ENCODE measurements at places on chromosomes 1 and 21.

DNA sequence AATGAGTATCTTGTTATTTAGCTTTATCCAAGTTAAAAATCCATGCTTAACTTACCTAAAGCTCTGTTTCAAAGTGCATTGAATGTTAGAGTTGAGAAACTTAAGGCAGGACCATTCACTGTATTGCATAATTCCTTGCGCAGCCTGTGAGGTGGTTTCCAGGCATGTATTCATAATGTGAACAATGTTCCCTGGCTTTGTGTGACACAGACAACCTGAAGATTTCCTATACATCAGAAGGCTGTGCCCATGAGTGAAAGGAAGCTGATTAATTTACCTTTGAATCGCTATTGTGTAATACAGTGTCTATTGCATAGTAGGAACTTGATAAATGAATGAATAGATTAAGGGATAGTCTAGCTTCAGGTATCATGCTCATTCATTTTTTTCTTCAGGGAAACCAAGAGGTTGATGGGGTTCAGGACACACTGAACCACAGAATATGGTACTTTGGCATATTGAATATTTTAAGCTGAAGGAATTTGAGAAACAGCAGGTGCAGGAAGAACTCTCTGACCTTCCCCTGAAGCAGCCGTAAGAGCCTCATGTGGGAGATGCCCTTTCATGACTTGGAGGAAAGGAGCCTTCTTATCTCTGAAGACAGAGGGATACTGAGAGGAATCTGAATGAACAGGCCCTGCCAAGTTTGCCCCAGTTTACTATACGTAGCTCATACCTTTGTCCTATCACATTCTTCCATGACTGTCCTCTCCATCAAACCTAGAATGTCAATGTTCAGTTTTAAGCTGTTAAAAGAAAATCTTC is 88.6 kb upstream of the GNG12 start:
- H3K27me3 ChIP-seq, result no peaks in the 10 kb centered on the region
- no peaks in the 10 kb centered on the region for H3K36me3 ChIP-seq
- no peak for DNase-seq
- no peak overlapping the region for H3K27ac ChIP-seq
- no peaks in the 10 kb centered on the region for H3K4me1 ChIP-seq
- no peak overlapping the region for H3K4me3 ChIP-seq

GRCh38 chr1:25105836-25106235 is 126.5 kb downstream of the SYF2 start:
- H3K4me1 ChIP-seq, result peaks cover 4% of the 10 kb centered on the region
- no peaks in the 10 kb centered on the region for H3K36me3 ChIP-seq
- H3K27ac ChIP-seq, result no peak overlapping the region
- H3K4me3 ChIP-seq, result no peak overlapping the region
- DNase-seq, result no peak
- peaks cover 64% of the 10 kb centered on the region for H3K27me3 ChIP-seq

GRCh38 chr1:183975651-183976050 is 61.9 kb downstream of the COLGALT2 start:
- H3K4me1 ChIP-seq, result no peaks in the 10 kb centered on the region
- H3K27ac ChIP-seq, result no peak overlapping the region
- no peaks in the 10 kb centered on the region for H3K36me3 ChIP-seq
- H3K27me3 ChIP-seq, result no peaks in the 10 kb centered on the region
- no peak overlapping the region for H3K4me3 ChIP-seq

- peaks cover 9% of the 10 kb centered on the region for H3K36me3 ChIP-seq
- no peak for DNase-seq
Observed at GRCh38 chr21:34803782-34804370, 135.1 kb downstream of the CLIC6 start.

DNA sequence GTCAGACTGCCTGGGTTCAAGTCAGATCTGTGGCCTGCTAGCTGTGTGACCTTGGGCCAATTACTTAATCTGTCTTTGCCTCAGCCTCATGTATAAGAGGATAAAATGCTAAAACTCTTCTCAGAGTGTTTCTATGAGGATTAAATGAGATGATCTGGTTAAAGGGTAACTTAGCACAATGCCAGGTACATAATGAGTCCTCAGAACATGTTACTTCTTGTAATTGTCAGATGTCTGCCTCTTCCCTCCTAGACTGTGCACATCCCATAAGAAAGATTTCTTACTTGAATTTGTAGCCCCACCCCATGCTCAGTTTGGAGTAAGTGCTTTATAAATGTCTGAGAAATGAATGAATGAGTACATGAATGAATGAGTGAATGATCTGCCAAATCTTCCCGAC is 34.6 kb upstream of the HIVEP3 start:
- no peaks in the 10 kb centered on the region for H3K27me3 ChIP-seq
- peaks cover 43% of the 10 kb centered on the region for H3K4me1 ChIP-seq
- no peak overlapping the region for H3K4me3 ChIP-seq
- no peak for DNase-seq
- no peak overlapping the region for H3K27ac ChIP-seq

GRCh38 chr1:224502459-224503160 is 68.0 kb upstream of the WDR26 start:
- no peak for DNase-seq
- no peaks in the 10 kb centered on the region for H3K27me3 ChIP-seq
- peaks cover 75% of the 10 kb centered on the region for H3K4me1 ChIP-seq
- peak overlapping the region; percentile 91 for H3K27ac ChIP-seq
- H3K36me3 ChIP-seq, result no peaks in the 10 kb centered on the region

DNA sequence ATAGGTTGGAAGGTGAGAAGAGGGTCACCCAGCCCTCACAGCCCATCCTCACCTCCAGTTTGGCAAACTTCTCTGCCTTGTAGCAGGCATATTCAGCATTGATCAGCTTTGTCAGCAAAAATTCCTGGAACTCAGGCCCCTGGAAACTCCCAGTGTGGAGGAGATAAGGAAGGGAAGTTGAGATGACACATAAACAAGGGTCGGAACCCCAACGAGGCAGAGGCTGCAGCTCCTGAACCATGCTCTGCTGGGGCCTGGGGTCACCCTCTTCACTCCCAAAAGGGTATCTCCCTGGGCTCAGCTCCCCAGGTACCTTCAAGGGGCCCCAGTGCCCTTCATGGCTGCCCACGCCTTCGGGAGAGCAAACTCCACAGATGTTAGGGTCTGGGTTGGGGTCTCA is 60.4 kb downstream of the RAP1GAP start:
- no peak for DNase-seq
- H3K4me3 ChIP-seq, result no peak overlapping the region
- H3K4me1 ChIP-seq, result peaks cover 3% of the 10 kb centered on the region
- H3K36me3 ChIP-seq, result no peaks in the 10 kb centered on the region
- no peaks in the 10 kb centered on the region for H3K27me3 ChIP-seq

GRCh38 chr1:2628933-2629626 is 3.7 kb downstream of the MMEL1 start:
- DNase-seq, result no peak
- H3K27ac ChIP-seq, result no peak overlapping the region
- peaks cover 99% of the 10 kb centered on the region for H3K27me3 ChIP-seq
- no peak overlapping the region for H3K4me3 ChIP-seq
- no peaks in the 10 kb centered on the region for H3K4me1 ChIP-seq
- no peaks in the 10 kb centered on the region for H3K36me3 ChIP-seq

GRCh38 chr21:43771199-43771675 is 4.9 kb downstream of the CSTB start:
- H3K36me3 ChIP-seq, result no peaks in the 10 kb centered on the region
- no peak for DNase-seq
- H3K27ac ChIP-seq, result peak overlapping the region; percentile 39
- H3K27me3 ChIP-seq, result no peaks in the 10 kb centered on the region
- H3K4me3 ChIP-seq, result no peak overlapping the region
- peaks cover 27% of the 10 kb centered on the region for H3K4me1 ChIP-seq

DNA sequence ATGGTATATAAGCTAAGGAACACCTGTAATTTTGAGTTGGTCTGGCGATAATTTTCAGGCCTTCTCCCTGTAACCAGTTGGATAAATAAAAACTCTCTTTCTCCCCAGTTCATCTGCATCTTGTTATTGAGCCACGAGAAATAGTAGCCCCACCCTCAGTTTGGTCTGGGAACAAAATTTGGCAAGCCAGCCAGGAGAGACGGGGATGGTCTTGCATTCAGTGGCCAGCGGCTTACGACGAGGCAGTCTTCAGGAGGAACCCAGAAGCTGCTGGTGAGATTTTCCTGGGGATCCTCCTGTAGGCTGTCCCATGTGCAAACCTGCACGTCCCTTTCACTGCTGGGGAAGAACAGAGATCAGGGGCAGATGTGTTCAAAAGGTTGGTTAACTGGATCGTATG is 174.6 kb downstream of the PLA2G4A start:
- no peak overlapping the region for H3K27ac ChIP-seq
- H3K4me1 ChIP-seq, result no peaks in the 10 kb centered on the region
- no peaks in the 10 kb centered on the region for H3K27me3 ChIP-seq
- no peak for DNase-seq
- no peak overlapping the region for H3K4me3 ChIP-seq

DNA sequence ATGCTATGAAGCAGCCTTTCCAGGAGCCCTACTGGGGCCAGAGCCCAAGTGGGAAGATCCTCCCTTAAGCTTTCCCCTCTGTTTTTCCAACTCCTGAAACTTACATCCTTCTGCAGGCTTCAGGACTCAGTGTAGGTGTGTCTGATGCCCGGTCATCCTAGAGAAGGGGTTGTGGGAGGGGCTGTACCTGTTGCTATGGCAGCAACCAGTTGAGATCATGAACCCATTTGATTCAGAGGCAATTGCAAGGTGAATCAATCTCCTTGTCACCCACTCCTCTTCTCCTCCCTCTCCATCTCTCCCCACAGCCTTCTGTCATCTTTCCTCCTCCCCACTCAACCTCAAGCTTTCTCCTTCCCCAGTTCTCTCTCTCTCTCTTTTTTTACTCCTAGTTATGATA is 151.8 kb downstream of the CACNA1E start:
- DNase-seq, result no peak
- H3K4me3 ChIP-seq, result no peak overlapping the region
- no peak overlapping the region for H3K27ac ChIP-seq
- no peaks in the 10 kb centered on the region for H3K36me3 ChIP-seq
- H3K4me1 ChIP-seq, result no peaks in the 10 kb centered on the region

GRCh38 chr1:26571381-26571780 is 41.8 kb downstream of the RPS6KA1 start:
- H3K36me3 ChIP-seq, result peaks cover 72% of the 10 kb centered on the region
- no peak for DNase-seq
- no peak overlapping the region for H3K4me3 ChIP-seq
- H3K4me1 ChIP-seq, result peaks cover 5% of the 10 kb centered on the region
- H3K27ac ChIP-seq, result no peak overlapping the region
- no peaks in the 10 kb centered on the region for H3K27me3 ChIP-seq

- no peaks in the 10 kb centered on the region for H3K4me1 ChIP-seq
- peaks cover 25% of the 10 kb centered on the region for H3K36me3 ChIP-seq
- H3K27me3 ChIP-seq, result no peaks in the 10 kb centered on the region
- no peak overlapping the region for H3K27ac ChIP-seq
Observed at GRCh38 chr21:46344219-46344915, 20.4 kb downstream of the PCNT start.

- H3K36me3 ChIP-seq, result no peaks in the 10 kb centered on the region
- H3K4me3 ChIP-seq, result no peak overlapping the region
- H3K27me3 ChIP-seq, result no peaks in the 10 kb centered on the region
- no peak for DNase-seq
Observed at GRCh38 chr1:245229051-245229450, 74.3 kb downstream of the KIF26B start.

GRCh38 chr1:167628741-167629515 is 1.1 kb upstream of the RCSD1 start:
- peak overlapping the region; percentile 79 for H3K4me3 ChIP-seq
- H3K27me3 ChIP-seq, result no peaks in the 10 kb centered on the region
- no peaks in the 10 kb centered on the region for H3K36me3 ChIP-seq
- peak overlapping the region; percentile 81 for H3K27ac ChIP-seq
- peaks cover 10% of the 10 kb centered on the region for H3K4me1 ChIP-seq
- DNase-seq, result no peak

- no peak overlapping the region for H3K4me3 ChIP-seq
- H3K36me3 ChIP-seq, result no peaks in the 10 kb centered on the region
- DNase-seq, result no peak
- no peak overlapping the region for H3K27ac ChIP-seq
Observed at GRCh38 chr1:37404711-37405110, 69.7 kb upstream of the ZC3H12A start.

- no peaks in the 10 kb centered on the region for H3K27me3 ChIP-seq
- DNase-seq, result no peak
- H3K4me1 ChIP-seq, result no peaks in the 10 kb centered on the region
- H3K36me3 ChIP-seq, result no peaks in the 10 kb centered on the region
Observed at GRCh38 chr1:245588116-245588639, 433.4 kb downstream of the KIF26B start.

DNA sequence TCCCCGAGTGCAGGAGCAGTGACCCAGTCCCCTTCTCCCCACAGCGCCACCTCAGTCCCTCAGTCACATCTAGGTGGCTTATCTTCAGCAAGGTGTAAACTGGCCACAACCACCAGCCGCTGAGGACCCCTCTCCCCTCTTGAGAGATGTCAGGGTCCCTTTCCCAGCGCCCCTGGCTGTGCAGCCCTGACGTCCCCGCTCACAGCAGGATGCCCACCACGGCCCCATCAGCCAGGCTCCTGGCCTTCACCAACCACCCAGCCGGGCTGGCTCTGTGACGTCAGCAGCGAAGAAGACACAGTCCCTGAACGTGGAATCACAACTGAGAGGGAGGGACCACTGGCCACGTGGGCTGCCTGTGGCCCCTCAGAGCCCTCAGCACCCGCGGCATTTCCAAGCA is 249.4 kb downstream of the NPHP4 start:
- peaks cover 64% of the 10 kb centered on the region for H3K27me3 ChIP-seq
- no peak overlapping the region for H3K27ac ChIP-seq
- no peaks in the 10 kb centered on the region for H3K4me1 ChIP-seq

DNA sequence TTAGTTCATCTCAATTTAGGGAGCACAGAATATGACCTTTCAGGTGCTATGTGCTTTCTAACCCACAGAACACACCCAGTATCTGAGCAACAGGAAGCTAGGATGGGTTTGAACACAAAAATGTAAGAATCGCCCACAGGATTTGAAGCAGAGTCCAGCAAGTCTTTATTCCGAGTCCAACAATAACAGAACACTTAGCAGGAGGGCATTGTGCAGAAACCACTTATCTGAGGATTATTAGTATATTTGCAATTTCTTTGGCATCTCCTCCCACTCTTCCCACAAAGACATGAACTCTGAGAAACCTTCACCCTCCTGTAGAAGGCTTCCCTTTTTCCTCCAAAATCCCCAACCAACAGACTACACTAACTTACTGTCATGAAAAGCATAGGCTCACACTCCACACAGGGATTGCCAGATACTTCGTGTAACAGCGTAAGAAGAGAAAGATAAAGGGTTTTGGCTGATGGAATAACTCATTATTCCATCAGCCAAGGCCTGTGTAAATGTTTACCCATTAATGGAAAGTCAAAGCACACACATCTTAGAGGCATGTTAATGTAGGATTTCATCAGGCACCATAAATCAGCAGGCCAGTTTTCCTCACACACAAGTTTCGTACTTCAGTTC is 16.1 kb downstream of the SIPA1L2 start:
- H3K36me3 ChIP-seq, result no peaks in the 10 kb centered on the region
- no peak overlapping the region for H3K27ac ChIP-seq
- H3K4me3 ChIP-seq, result no peak overlapping the region
- H3K4me1 ChIP-seq, result peaks cover 39% of the 10 kb centered on the region
- no peak for DNase-seq

DNA sequence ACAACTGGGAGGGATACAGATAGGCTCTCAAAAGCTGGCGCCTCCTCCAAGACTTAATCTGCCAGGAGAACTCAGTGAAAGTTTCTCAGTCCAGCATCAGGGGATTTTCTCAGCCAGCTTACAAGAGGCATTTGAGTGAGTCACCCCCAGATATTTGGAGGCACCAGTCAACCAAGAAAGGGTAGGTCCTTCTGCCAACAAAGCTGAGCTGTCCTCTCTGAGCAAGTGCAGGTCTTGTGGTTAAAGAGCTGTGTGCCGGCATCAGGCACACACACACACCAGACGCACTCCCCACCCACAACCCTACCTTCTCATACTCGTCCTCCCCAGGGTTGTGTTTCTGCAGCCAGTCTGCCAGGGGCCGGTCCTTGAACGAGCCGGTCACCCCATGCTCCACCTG is 27.0 kb upstream of the PPP1R15B start:
- peaks cover 97% of the 10 kb centered on the region for H3K4me1 ChIP-seq
- DNase-seq, result no peak
- no peak overlapping the region for H3K4me3 ChIP-seq
- H3K27me3 ChIP-seq, result no peaks in the 10 kb centered on the region
